Eye (tissue), 1 donor: ENCODE measurements at places on chromosomes 12 and 14.

DNA sequence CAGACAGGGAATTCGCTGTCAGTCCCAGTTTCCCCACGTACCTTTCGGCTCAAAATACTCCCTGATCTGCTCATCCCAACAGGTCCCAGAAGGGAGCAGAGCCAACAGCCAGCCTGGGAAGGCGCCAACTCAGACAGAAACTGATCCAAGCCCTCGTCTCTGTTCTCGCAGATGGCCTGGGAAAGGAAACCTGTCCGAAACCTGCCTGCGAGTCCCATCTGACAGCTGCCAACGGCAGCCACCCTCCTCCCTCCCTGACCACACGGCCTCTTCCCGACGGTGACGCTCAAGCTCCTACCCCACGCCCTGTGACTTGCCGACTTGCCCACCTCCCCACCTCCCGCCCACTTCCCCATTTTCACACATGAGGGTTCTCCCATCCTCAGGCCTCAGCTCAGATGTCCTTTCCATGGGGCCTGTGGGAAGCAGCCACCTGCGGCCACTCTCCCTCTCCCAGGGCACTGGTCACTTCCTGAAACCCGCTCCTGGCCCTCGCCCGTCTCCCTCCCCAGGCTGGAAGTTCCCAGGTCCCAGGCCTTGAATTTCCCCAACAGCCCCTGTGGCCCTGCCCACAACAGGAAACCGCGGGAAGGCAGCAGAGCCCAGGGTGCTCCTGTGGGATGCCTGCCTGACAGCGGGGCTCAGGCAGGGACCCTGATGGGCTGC, 60.9 kb upstream of the FBRSL1 start:
- DNase-seq, result peak; percentile 77

DNA sequence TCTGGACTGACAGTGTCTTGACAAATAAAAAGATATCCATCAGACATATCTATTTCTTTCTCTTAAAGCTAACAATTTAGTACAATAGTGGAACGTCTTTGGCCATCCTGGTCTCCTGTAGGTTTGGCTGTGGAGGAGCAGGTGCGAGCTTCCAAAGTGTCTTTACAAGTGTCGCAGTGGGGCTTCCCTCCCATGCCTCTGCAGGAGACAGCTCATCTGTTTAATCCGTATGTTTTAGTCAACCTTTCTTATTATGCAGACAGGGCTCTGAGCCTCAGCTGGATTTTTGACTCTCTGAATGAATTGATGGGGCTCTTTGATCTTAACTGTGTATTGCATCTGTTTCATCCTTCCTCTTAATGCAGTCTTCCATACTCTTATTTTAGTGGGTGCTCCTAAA, 57.5 kb downstream of the RMST start:
- peak; percentile 60 for DNase-seq

- peak; percentile 43 for DNase-seq
Measured at GRCh38 chr12:120115692-120116440, 687 bp downstream of the RAB35 start.

DNA sequence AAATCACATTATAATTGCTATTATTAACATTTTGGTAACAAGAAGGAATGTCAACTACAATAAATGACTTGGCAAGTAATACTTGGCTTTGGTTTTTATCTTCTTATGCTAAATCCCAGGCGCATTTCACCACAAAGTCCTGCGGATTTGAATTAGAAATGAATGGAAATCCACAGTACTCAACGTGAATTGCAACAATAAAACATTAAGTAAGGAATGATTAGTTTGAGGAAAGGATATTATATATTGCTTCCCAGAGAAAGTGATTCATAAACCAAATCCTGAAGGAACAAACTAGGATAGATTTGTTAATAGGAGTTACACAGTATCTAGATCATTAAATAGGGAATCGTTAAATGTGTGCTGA, 1089.7 kb downstream of the TRHDE start:
- DNase-seq, result peak; percentile 10

DNA sequence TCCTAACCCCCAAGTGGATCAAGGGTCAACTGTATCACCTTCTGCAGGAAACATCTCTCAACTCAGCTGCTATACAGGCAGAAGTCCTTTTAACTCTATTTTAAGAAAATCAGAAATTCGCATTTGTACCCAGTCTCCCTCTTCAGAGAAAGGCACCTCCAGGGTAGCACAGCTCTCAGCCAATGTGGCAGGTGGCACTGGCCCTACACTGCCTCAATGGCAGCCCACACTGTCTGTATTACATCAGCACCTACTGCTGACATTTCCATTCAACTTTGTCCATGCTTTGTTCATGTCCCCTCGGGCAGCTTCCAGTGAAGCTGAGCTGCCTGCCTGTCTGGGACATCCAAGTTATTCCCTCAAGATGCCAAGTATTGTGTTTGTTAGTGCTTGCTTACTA, 8.8 kb downstream of the SPTSSA start:
- DNase-seq, result no peak

DNA sequence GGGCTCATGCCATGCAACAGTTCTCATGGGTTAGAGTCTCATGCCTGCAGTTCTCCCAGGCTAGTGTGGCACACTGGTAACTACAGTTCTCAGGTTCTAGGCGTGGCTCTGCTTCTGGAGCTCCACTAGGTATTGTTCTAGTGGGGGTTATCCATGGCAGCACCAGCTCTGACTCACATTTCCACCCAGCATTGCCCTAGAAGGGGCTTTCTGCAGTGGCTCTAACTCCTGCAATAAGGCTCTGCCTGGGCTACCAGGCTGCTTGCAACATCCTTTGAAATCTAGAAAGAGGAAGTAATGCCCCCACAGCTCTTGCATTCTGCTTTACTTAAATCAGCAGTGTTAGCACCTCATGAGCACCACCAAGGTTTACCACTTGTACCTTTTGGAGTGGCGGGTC, 220.3 kb upstream of the ARID2 start:
- DNase-seq, result no peak

DNA sequence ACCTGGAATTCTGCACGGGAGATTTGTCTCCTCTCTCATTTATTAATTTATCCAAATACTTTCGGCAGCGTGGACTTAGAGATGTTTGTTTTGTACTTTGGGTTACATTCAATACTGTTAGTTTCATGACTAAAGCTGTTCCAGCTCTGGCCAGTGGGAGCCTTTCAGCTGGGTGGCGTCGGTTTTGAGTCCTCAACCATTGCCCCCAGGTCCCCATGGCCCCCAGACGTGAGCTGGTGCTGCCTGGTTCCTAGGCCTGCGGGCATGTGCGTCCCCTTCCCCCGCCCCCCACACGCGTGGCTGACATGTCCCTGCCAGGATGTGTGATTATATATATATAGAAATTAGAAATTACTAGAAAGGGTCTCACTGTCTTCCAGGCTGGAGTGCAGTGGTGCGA, 48.2 kb downstream of the KIF26A start:
- DNase-seq, result no peak

GRCh38 chr14:89983375-89983774, 27.6 kb downstream of the TDP1 start:
- no peak for DNase-seq

- DNase-seq, result no peak
Measured at GRCh38 chr12:78155546-78155945, 324.9 kb downstream of the NAV3 start.

GRCh38 chr14:72699852-72700257, 194.0 kb downstream of the DPF3 start:
- no peak for DNase-seq

GRCh38 chr14:99781091-99781490, 12.1 kb upstream of the EML1 start:
- DNase-seq, result no peak

DNA sequence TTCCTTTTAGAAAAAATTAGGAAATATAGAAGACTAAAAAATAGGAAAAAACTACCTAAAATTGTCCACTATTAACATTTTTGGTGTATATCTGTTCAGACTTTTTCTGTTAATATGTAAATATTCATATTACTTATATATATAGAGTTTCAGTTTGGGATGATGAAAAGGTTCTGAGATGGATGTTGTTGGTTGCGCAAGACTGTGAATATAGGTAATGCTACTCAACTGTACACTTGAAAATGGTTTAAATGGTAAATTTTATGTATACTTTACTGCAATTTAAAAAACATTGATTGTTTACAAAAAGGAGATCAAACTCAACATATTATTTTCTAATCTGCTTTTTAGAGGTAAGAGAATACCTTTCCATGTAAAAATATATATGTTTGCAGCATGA, 200.9 kb downstream of the RAD51B start:
- no peak for DNase-seq

GRCh38 chr12:8860165-8860961, 37.9 kb downstream of the A2ML1 start:
- DNase-seq, result peak; percentile 38

DNA sequence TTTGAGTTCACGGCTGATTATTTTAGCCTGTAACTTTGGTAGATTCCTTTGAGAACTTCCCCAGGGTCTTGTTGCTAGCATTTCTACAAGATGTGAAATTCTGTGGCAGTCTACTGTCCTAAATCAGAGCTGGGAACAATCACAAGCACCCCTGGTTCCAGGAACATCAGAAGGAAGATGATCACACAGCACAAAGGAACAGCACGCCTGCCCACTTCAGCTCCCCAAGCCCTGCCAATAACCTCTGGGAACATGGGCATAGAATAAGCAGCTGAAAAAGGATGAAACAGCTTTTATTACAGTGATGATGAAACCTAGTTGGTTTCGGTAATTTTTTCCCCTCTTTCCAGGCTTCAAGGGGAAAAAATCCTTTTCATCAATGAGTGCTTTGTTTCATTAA, 12.3 kb downstream of the GPR19 start:
- peak; percentile 42 for DNase-seq

- no peak for DNase-seq
Measured at GRCh38 chr12:89762498-89763170, 54.0 kb upstream of the ATP2B1 start.

GRCh38 chr14:71658261-71658860, 273.9 kb upstream of the RGS6 start:
- peak; percentile 25 for DNase-seq

DNA sequence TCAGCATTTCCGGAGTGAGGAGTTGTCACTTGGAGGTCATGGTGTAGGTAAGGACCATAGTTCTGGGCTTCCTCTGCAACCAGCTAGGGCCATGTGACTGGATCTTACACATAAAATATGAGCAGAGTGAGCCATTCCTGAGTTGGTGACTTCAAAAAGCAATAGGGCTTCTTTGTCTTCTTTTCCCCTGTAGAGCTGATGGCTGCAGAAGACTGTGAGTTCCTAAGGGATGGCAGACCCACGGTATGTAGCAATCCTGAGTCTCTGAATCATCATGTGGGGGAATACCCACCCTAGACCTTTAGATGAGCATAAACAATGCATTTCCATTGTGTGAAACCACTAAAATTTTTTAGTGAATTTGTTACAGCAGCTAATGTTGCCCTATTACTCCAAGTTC, 151.1 kb upstream of the TBX3 start:
- no peak for DNase-seq

- DNase-seq, result no peak
Measured at GRCh38 chr14:81198651-81199050, 22.1 kb downstream of the GTF2A1 start.

GRCh38 chr12:42323856-42324255, 2.0 kb downstream of the ZCRB1 start:
- DNase-seq, result no peak

GRCh38 chr12:104321949-104322348, 18.4 kb downstream of the EID3 start:
- no peak for DNase-seq

DNA sequence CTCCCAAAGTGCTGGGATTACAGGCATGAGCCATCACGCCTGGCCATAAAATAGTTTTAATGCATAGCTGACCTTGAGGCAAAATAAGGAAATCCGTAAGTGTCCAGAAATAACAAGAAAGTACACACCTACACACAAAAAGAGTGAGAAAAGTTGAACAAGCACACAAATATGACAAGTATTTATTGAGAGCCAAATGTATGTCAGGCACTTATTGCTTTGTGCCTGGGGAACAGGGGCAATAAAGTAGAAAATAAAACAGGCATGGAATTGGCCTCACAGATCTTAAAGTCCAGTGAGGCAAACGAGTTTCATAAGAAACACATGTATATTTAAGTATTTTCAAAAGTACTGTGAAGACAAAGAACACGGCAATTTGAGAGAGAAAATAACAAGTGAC, 103.7 kb downstream of the ERGIC2 start:
- DNase-seq, result no peak

- DNase-seq, result no peak
Measured at GRCh38 chr12:120980800-120981368, 2.5 kb downstream of the HNF1A start.

DNA sequence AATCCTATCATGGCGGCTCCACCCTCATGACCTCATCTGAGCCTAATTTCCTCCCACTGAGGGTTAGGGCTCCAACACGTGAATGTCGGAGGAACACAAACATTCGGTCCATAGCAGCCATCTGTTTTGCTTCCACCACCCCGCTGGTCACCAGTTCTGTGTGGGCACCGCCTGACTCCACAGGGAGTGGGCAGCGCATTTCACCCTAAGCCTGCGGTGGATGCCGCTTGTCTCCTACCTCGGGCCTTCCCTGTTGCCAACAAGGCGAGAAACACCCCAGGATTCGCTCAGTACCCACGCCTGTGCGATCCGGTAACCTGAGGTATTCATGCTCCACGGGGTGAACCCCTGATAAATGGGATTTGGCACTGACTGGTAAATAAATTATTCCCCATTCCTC, 95.2 kb upstream of the PPP2R5C start:
- no peak for DNase-seq

- no peak for DNase-seq
Measured at GRCh38 chr14:68696721-68697495, 96.0 kb downstream of the ZFP36L1 start.

- DNase-seq, result peak; percentile 11
Measured at GRCh38 chr12:17020765-17021164, 414.8 kb upstream of the LMO3 start.

GRCh38 chr12:85006206-85006605, 29.9 kb downstream of the TSPAN19 start:
- no peak for DNase-seq

GRCh38 chr12:12449533-12450025, 92.7 kb downstream of the BORCS5 start:
- peak; percentile 42 for DNase-seq

- DNase-seq, result no peak
Measured at GRCh38 chr14:95191445-95192199, 34.3 kb upstream of the DICER1 start.

DNA sequence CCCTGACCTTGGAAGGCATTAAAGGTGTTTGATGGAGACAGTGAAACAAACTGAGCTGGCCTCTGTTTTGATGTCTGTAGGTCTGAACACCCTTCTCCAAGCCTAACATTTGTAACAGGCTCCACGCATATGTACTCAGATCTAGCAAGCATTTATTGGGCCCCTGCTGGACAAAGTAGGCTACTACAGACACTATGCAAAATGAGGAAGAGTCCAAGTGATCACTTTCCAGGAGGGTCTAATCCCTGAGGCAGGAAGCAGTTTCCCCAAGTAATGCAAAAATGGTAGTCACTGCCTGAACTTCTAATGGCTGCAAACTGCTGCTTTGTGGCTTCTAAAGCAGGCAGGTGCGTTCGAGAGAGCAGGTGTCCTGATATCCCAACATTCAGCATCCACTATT, 405.8 kb downstream of the MED13L start:
- DNase-seq, result peak; percentile 59
